Activated T-helper 1 cell treated with anti-CD3 and anti-CD28 coated beads, Interleukin-12 subunit alpha, Interleukin-12 subunit beta, Interleukin-2, Interleukin-4 antibody, amounts not matched to agents 30 ng/mL and 10 ng/mL and 1 ng/mL, durations not matched to agents 14 hours and 24 hours and 36 hours (primary cell): ENCODE measurements at places on chromosomes 5 and 9. TPM values are rescaled to one million over a fixed set of nuclear protein-coding genes. Genes with fewer than 3 reads are reported as not detected.

Gene TIMD4
- total RNA-seq, result 24.5 and 27.3 TPM in 2 replicates

Gene MELK
- total RNA-seq, result 46.4 and 48.3 TPM in 2 replicates

Gene SH2D3C
- 30.0 and 30.4 TPM in 2 replicates for total RNA-seq

Gene SLC9A3
- total RNA-seq, result 2.3 and 3.0 TPM in 2 replicates

Gene SV2C
- 0.05 TPM in 1 of 2 replicates, not detected in the other for total RNA-seq

Gene PTGS1
- 0.54 and 0.61 TPM in 2 replicates for total RNA-seq

Gene SHC3
- total RNA-seq, result not detected in 2 replicates

Gene S1PR3
- 3.0 and 3.3 TPM in 2 replicates for total RNA-seq

DNA sequence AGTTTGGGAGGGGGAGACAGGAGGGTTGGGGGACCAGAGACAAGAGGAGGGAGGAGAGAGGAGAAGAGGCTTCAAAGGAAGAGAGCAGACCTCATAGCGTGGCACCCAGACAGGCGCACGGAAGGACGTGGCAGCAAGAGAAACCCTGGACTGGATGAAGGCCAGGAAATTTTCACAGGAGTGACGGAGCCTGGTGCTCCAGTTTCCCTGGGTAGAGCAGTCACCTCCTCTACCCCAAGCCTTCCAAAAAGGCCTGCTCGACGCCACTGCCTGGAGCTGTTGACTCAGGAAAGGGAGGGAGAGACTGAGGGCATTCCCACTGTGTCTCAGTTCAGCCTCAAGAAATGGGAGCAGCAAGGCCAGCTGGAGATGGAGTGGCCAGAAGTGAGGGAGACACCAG is 19.3 kb downstream of the AK8 start:
- DNase-seq, result no peak

DNA sequence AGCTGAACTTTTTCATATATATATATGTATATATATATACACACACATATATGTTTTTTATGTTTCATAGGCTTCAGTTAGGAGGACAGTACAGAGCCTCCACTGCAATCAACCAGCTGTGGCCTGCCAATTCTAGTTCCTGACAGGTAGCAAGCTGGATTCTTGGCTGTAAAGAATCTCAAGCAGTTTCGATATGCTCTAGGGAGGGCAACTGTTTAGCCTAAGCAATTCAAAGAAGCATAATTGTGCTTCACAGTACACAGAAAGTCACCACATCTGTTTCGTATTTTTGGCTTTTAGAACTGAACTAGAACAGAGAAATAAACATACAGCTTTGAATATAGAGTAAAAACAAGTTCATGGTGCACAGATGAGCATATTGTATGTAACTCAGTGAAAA is 152.4 kb upstream of the ARRDC3 start:
- DNase-seq, result no peak

DNA sequence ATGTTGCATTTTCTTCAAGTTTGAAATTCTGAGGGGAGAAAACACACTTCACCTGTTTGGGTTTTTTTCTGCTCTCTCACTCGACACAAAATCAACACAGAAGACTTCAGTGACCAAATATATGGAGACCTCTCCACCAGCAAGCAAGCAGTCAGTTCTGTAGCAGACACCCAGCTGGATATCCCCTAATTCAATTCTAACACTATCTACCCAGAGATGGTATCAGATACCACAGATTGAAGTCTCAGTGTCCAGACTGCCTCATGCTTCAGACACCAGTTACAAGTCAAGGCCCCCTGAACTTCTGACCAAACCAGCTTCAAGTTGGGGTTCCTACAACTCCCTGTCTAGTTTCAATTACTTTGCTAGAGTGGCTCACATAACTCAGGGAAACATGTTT is 97.8 kb downstream of the INVS start:
- DNase-seq, result no peak

DNA sequence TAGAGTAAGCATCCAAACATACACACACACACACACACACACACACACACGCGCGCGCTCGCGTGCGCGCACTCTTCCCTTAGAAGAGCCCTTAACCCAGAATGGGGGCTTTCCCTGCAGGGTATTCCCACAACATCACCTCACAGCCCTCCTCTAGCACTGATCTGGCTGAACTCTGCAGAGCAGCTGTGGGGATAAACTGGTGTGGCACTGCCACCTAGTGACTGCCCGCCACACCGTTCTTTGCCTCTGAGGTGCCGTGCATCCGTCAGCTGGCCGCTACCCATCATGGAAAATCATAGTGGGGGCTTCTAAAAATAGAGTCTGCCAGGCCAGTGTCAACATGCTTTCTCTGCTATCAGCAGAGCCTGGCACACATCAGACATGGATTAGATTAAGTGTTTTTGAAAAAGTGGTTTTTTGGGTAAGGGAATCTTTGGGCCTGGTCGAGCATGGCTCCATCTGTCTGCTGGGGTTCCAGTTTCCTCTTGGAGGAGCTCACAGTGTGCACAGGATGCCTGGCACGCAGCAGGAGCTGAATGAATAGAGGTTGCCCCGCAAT is 88.1 kb downstream of the KCNN2 start:
- DNase-seq, result peak; percentile 7

DNA sequence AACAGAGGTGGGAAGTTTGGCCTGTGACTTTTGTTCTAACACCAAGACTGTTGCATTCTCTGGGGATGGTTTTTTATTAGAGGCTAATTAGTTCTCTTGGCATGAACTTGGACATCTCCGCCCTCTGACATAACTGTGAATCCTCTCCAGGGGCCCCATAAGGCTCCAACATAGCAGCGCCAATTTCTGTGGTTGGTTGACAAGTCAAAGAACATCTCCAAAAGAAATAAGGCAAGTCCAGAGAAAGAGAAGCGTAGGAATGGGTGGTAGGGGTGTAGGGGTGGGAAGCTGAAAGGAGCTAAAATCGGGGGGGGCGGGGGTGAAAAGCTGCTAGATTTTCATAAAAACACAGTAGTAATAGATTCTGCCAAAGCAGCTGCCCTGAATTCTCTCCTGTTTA is 81.0 kb upstream of the DAB2 start:
- no peak for DNase-seq

DNA sequence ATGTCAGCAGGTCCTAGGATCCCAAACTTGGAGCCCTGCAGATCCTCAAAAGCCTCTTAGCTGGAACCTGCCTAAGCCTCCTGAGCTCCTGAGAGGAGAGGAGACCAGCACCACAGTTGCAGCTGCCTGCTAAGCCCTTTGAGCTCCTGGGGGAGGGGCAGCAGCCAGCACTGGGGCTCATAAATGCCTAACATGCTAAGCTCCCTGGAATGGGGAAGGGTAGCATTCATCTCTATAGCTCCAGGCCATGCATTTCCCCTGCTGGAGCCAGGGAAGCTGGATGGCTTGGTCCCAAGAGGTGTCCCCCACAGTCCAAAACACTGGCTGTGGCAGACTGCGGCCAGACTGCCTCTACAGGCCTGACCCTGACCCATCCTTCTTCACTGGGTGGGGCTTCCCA is 182.7 kb downstream of the KCNN2 start:
- no peak for DNase-seq

DNA sequence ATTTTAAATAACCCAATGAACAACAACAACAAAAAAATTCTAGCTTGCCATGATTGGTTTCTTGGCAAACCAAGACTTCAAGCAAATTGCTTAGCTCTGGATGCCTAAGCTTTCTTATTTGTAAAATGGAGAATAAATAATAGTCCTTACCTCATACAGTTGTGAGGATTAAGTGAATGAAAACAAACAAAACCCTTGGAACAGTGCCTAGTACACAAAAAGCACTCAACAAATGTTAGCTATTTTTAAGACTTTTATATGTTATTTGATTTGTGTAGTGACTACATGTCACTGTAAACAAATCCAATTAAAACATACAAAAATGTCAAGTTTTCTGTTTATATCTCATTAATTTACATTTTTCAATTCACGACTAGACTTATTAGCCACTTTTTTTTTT is 13.5 kb upstream of the HOMER1 start:
- no peak for DNase-seq

DNA sequence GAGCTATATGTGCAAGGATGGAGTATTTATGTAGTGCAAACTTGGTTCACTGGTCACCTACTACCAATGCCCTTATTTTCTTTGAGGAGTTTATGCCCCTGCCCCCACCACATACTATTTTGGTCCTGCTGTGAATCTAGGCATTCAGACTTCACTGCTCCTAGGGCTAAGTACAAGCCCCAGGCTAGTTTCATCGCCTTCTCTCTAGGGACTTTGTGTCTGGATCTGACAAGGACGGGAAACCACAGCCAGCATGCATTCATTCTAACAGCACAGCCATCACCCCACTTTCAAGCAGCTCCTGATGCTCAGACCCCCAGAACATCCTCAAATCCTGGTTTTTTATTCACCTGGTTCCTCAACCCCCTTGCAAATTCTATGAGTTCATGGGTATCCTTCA is 56.8 kb downstream of the DRD1 start:
- DNase-seq, result no peak

GRCh38 chr9:70532716-70533115 is 118.3 kb upstream of the KLF9 start:
- DNase-seq, result no peak

- DNase-seq, result no peak
Measured at GRCh38 chr5:74286734-74287695, 353.5 kb downstream of the ENC1 start.

GRCh38 chr5:14405706-14406553 is 175.7 kb upstream of the OTULINL start:
- DNase-seq, result no peak

- no peak for DNase-seq
Measured at GRCh38 chr5:14775857-14776256, 95.7 kb downstream of the ANKH start.

- no peak for DNase-seq
Measured at GRCh38 chr9:93061791-93062763, 3.6 kb downstream of the SUSD3 start.

- DNase-seq, result peak; percentile 51
Measured at GRCh38 chr5:157596487-157596886, 20.9 kb upstream of the ADAM19 start.
